Upper lobe of right lung (tissue), 1 donor: ENCODE measurements at places on chromosomes 6 and 20. TPM values are rescaled to one million over a fixed set of nuclear protein-coding genes. Genes with fewer than 3 reads are reported as not detected.

Gene SMOC2
- 33.1 TPM for total RNA-seq

Gene CTAGE9
- not detected for total RNA-seq

GRCh38 chr20:13402986-13403385 lies 181.9 kb downstream of the ISM1 start:
- no peak for DNase-seq

- DNase-seq, result no peak
These were observed 38.3 kb downstream of the FAM120B start for GRCh38 chr6:170344631-170345576.

Gene PHACTR3
- 18.2 TPM for total RNA-seq

Gene ADGRG6
- total RNA-seq, result 47.6 TPM

Gene NEDD9
- total RNA-seq, result 194 TPM
